ENCODE measurements at places on chromosomes 12 and 14.
A peak's percentile ranks its signal among the peaks of the same experiment; 100 is the strongest.

- no peak for DNase-seq
Observed at GRCh38 chr14:92726933-92727262, 21.5 kb downstream of the LGMN start.

DNA sequence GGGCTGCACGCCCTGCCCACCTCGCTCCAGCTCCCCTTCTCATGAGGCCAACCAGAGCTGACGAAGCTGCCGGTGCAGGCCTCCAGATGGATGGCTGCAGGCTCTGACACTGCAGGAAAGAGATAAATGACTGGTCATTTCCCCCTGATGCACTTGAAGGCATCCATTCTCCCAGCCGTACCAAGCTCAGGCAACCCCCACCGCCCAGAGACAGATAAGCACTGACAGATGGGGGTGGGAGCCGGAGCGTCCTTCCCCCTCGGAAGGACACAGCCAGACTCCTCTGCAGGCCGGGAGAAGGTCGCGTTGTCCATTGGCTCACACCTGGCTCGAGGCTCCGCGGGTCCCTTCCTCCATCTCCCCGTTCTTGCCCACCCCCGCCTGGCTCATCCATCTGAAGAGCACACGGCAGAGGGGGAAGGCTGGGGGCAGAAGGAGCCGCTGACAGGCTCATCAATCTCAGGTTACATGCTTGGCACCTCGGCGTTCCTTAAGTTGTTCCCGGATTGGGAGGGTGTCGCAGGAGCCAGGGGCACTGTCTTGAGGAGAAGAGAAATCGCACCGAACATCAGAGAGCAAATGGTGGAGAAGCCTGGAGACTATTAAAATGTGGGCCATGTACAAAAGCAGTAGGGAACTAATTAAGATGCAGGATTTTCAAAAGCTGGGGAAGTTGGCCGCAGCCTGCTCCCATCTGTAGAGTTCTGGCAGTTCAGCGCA is 151.6 kb downstream of the DPF3 start:
- DNase-seq = no peak

DNA sequence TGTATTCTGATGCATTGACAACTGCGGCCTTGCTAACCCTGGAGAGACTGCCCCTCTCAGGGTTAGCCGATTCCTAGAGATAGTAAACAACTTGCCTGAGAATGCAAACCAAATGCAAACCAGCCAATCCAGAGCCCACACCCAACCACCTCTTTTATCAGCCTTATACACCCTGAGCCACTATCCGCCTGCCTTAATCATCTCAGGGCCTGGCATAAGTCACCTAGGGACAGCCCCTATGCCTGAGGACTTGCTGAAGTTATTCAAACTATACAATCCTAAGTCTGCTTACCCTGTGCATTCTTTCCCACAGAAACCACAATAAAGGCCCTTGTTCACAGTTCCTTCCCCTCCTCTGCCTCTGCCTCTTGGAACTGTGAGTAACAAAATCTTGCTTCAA is 177.2 kb downstream of the KCNA5 start:
- no peak for DNase-seq

DNA sequence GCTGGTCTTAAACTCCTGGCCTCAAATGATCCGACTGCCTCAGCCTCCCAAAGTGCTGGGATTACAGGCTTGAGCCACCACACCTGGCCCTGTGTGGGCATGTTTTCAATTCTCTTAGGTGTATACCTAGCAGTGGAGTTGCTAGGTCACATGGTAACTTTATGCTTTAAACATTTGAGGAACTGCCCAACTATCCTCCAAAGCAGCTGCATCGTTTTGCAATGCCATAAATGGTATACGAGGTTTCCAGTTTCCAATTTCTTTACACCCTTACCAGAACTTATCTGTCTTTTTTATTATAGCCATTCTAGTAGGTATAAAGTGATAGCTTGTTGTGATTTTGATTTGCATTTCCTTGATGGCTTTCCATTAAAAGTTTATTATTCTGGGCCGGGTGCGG is 25.1 kb downstream of the RBMS2 start:
- DNase-seq = no peak

- no peak for DNase-seq
Observed at GRCh38 chr14:100062590-100062989, 2.6 kb upstream of the EVL start.

GRCh38 chr14:40393143-40393542 is 960.9 kb upstream of the FBXO33 start:
- no peak for DNase-seq

- DNase-seq = no peak
Observed at GRCh38 chr14:93107453-93107852, 8.3 kb downstream of the ITPK1 start.

DNA sequence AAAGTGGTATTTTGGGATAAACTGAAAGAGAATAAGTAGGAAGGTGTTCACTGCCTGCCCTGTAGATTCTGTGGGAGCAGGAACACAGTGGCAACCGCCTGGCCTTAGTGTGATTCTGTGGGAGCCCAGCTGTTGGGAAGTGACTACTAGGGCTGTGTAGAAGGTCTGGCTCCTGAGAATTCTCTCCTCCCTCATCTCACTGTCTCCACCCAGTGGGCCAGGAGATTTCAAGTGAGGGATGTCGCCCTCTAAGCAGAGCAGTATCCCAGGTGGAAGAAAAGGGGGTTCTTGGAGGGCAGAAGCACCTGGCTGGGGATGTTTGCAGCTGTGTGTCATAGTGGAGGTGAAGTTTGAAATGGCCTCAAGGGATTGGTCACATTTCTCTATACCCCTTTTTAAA is 113.7 kb downstream of the TBC1D30 start:
- no peak for DNase-seq

GRCh38 chr12:12270226-12270625 is 3.4 kb upstream of the LRP6 start:
- DNase-seq = no peak

DNA sequence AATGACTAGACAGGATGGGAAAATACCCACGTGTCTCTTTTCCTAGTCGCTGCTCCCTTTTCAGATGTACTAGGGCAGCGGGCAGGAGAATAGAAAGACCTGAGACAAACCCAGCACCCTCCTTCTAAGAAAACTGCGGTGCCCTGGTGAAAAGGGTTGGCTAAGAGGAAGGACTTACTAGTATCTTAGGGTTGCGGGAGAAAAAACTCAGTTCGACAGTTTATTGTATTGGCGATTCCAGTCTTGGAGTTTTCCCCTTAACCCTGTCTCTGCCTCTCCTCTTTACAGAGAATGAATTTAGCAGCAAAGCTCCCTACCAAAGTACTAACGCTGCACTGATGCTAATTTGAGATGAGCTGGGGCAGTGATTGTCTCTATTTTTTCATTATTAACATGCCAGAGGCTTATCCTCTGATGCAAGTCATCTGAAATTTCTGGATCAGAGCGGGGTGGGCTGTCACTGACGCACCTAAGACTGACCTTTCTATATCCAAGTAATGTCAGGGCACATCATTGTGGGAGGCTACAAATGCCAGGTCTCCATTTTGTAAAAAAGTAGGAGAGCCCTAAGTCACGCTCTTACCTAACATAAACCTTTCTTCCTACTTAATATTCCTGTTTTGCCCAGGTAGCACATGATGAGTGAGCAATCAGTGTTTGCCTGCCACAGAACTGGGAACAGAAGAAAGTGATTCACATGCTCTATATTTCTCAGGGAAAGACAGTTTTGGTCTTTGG is 916 bp upstream of the PAWR start:
- no peak for DNase-seq

DNA sequence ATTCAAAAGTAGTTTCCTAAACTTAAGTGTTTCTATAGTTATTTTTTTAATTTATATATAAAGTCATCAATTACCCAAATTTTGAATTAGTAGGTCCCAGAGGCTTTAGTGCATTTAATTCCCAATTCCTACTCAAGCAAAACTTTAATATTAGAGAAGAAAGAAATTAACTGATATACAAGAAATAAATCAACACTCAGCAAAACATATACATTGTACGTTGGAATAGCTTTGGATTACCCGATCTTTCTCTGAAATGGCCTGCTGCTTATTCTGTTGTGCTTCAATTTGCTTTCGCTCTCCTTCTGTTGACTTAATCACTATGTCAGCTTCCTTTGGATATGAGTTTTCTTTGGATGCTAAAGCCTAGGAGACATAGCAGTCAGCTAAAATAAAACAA is 18.2 kb downstream of the RPAP3 start:
- no peak for DNase-seq

DNA sequence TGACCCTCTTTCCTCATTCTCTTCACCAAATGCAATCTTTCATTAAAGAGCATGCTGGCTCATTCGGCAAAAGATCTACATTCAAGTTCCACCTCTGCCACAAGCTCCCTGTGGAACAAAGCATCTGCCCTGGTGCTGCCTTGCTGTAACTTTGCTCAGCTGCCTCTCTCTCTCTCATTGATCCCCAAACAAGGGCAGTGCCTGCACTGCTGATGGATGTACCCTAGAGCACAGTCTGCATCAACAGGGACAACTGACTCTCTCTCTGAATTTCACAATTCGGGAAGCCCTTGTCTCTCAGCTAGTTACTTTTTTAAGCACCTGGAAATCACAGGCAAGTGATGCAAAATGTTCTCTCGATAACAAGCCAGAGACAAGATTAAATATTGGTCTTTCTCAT is 174.0 kb upstream of the DIO2 start:
- no peak for DNase-seq

DNA sequence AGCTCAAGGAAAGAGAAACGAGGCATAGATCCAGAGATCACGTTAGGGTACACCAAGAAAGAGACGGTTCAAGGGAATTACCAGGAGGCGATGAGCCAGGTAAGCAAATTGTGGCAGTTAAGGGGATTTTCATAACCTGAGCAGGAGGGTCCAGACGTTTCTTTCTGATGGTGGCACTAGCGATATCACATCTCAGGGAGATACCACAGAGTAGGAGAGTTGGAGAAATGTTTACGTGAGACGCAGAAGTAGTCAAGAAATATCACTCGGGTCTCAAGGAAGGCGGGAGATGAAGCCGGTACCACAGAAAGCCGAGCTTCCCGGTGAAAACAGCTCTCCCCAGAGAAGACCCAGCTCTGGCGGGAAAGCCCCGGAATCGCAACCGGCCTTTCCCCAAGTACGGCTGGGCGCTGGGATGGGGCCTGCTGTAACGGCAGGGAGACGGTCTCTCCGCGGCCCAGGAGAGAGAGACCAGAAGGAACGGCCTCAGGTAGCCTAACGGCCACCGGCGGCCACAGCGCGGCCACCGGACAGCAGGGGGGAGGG is 485 bp downstream of the SENP1 start:
- no peak for DNase-seq

DNA sequence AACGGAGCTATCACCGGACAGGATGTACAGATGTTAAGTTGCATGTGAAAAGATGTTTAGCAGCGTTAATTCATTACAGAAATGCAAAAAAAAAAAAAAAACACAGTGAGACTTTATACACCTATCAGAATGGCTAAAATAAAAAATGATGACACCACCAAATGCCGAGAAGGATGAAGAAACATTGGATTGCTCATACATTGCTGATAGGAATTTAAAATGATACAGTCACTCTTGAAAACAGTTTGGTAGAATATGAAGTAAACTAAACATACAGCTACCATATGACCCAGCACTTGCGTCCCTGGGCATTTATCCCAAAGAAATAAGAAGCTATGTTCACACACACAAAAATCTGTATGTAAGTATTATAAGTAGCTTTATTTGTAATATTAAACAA is 574.1 kb downstream of the SLC16A7 start:
- no peak for DNase-seq

GRCh38 chr12:46609273-46609623 is 216.5 kb downstream of the SLC38A4 start:
- no peak for DNase-seq

GRCh38 chr14:74763803-74764531 is 851 bp downstream of the YLPM1 start:
- DNase-seq = no peak

- no peak for DNase-seq
Observed at GRCh38 chr12:98799822-98800221, 154.7 kb downstream of the APAF1 start.

- DNase-seq = no peak
Observed at GRCh38 chr12:26567126-26567525, 265.9 kb downstream of the ITPR2 start.

GRCh38 chr12:89386138-89386537 is 33.8 kb upstream of the DUSP6 start:
- no peak for DNase-seq

DNA sequence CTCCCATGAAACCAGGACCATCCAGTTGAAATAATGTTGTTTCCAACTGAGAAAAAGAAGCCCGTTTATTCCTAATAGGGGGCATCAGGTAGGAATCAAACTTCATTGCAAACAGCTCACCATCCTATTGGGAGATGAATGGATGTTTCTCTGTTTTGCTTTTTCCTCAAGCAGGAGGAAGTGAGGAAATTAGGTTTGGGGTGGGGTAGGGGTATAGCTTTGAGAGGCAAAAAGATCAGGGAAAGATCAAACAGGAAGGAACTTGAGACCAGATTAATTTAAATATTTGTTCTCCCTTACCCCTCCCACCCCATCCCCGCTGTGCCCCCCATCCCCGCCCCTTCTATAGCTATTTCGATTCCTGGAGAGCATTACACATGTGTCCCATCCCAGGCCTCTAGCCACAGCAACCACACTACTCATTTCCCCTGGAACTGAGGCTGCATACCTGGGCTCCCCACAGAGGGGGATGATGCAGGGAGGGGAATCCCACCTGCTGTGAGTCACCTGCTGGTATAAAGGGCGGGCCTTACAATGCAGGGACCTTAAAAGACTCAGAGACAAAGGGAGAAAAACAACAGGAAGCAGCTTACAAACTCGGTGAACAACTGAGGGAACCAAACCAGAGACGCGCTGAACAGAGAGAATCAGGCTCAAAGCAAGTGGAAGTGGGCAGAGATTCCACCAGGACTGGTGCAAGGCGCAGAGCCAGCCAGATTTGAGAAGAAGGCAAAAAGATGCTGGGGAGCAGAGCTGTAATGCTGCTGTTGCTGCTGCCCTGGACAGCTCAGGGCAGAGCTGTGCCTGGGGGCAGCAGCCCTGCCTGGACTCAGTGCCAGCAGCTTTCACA is at the start of gene IL23A:
Gene IL23A (plus strand): TSS at position 577 of the 850 bp plus-strand sequence. CDS start 161 bp downstream, at position 738.
- no peak for DNase-seq

- DNase-seq = no peak
Observed at GRCh38 chr12:51600721-51601120, 9.7 kb downstream of the SCN8A start.

DNA sequence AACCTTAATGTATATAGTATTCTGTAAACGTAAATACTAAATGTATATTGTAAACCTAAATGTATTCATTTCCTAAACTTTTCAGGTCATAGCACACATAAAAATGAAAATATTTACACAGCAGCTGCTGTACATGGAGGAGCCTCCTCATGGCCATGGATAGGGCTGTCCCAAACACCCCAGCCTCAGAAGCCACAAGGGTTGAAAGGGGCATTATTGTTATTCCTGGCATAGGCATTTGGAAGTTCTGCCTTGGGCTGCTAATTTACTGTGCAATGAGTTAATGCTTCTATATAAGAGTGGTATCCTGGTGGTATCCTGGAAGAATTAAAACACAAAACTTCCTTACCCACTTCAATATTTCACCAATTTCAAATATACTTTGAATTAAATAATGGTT is 159.4 kb downstream of the SLC5A8 start:
- DNase-seq = no peak

- DNase-seq = peak; percentile 32
Observed at GRCh38 chr14:69643430-69644200, 32.2 kb downstream of the SUSD6 start.

- DNase-seq = no peak
Observed at GRCh38 chr12:107759410-107759809, 1.5 kb downstream of the PRDM4 start.

GRCh38 chr14:80427101-80427500 is 215.8 kb upstream of the DIO2 start:
- DNase-seq = no peak

- DNase-seq = peak; percentile 96
Observed at GRCh38 chr12:122500685-122501488, at the start of gene ZCCHC8. TSS of gene ZCCHC8 (minus strand) at chr12:122500932. CDS start at chr12:122500840, 92 bp downstream.

- DNase-seq = no peak
Observed at GRCh38 chr12:64452559-64453329, 824 bp downstream of the TBK1 start.
